ENCODE measurements at places on chromosomes 2 and 18.

- no peak for DNase-seq
Measured at GRCh38 chr2:13818002-13818401, 814.5 kb upstream of the LRATD1 start.

DNA sequence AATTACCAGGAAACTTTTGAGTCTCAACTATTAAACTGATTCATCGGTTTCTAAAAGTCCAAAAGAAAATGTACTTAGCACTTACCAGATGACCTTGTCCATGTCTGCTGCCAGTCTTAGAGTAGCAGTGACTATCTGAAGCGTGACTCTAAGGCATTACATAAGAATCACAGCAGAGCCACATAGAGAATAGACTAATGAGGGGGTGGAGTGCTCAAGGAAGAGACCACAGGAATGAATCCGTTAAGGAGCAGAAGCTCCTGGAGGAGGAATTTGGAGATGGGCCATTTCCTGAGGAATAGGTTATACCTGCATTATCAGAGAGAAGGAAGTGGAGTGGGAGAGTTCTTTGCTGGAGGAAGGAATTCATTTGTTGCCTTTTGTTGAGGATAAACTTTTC, 116.0 kb downstream of the MAP3K20 start:
- no peak for DNase-seq

GRCh38 chr2:53460347-53460746, 307.3 kb upstream of the CHAC2 start:
- DNase-seq: no peak

GRCh38 chr2:64957109-64957903, 31.9 kb upstream of the SLC1A4 start:
- no peak for DNase-seq

DNA sequence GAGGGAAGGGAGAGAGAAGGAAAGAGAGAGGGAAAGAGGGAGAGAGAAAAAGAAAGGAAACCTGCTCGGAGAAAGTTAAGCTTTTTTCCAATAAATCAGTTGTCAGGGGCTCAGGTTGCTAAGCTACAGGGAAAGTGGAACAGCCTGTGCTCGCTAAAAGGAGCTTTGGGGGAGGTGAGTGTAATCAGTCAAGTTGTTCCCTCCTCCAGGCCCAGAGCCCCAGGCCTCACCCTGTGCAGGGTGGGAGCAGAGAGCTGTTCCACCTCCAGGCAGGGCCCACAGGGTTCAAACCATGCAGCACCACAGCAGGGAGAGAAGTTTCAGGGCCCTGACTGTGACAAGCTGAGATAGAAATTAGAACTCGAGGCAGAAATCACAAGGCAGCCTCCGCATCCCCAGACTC, 56.4 kb upstream of the PPP1CB start:
- DNase-seq: no peak

- no peak for DNase-seq
Measured at GRCh38 chr2:5520463-5520972, 171.7 kb upstream of the SOX11 start.

DNA sequence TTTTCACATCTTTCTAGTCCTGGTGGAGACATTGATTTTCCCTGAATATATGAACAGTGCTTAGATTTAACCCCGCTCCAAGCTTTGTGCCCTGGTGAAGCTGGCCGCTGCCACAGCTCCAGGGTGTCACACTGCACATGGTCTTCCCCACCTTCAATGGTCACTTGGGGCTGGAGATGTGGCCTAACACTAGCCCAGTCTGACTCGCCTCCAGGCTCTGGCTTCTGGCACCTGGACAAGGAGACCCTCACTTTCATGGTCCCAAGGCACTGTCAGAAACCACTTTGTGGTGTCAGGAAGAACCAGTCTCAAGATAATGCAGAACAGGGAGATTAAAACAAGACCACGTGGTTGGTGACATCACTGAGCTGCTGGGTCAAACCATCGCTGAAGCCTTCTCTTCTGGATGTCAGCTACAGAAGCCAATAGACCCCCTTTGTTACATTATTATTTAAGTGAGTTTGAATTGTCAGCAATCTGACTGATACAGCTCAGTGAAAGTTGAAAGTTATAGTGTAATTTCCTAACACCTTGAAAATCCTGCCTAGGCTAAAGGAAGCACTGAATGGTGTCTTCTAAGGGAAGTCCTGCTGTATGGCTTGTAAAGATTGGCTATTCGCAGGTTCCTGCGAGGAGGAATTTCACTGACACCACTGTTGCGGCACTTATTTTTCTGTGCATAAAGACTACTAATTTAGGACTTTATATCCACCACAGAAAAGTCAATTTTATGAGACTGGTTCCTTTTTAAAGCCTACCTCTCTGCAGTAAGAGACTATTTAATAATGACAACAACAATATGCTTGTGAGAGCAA, 55.0 kb upstream of the CTDP1 start:
- DNase-seq: no peak

DNA sequence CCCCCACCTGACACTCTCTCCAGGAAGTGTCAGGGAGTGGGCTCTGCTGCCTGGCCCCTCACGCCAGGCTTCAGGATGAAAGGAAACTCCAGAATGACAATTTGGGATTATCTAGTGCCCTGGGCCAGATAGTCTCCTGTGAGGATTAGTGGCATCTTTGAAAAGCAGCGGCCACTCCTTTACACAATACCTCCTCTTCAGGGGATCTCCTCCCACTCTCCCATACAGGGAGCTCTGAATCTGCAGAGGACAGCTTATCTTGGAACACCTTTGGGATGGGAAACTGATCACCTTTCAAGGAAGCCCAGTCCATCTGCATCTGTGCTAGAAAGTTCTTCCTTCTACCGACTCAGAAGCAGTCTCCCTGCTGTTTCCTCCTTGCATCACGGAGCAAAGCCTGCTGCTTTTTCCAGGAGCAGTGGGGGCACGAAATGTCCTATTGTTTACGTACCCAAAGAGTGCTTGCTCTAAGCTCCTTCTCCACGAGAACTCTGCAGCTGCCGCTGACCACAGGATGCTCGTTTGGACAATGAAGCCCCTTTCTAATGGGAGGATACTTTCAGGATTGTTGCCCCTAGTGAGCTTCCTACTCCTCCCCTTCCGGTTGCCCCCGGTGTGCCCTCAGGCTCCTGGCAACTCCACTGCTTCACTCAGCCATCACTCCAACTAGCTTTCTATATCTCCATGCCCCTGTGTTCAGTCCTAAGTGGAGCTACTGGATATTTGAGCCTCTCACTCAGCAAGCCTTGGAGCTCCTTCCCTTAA, 31.5 kb downstream of the SIX3 start:
- DNase-seq: no peak

DNA sequence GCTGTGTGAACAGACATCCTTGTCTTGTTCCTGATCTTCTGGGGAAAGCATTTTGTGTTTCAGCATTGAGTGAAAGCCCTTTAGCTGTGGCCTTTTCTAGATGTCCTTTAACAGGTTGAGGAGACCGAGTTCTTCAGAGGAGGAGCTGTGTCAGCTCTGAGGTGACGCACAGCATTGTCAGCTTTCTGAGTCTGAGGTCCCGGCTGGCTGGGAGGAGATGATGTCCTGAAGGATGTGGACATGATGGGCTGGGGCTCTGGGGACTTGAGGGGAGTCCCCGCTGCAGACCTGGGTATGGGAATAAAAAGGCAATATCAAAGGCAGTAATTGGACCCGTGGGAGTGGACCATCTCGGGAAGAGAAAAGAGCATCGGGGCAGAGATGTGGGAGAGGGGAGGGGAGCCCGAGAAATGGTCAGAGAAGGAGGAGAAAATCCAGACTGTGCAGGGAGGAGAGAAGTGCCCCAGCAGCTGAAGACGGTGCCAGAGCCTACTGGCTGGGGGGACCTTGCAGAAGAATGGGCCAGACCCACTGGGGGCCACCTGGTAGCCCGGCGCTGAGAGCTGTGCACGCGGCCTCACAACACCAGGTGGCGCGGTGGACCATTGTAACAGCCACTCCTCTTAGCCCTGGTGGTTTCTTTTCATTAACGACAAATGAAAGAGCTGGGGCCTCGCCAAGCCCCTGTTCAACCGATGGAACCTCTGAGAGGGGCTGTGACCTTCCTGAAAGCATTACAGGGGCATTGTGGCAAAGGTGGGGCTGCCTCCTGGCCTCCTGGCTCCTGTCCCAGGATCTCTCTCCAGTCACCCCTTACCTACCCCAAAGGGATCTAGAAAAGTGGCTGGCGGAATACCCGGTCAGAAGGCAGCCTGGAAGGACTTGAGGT, 61.6 kb downstream of the ST3GAL5 start:
- no peak for DNase-seq

GRCh38 chr2:172552547-172553291, 3.2 kb upstream of the PDK1 start:
- DNase-seq: peak; percentile 30

- no peak for DNase-seq
Measured at GRCh38 chr2:37711308-37711731, 39.9 kb upstream of the CDC42EP3 start.

DNA sequence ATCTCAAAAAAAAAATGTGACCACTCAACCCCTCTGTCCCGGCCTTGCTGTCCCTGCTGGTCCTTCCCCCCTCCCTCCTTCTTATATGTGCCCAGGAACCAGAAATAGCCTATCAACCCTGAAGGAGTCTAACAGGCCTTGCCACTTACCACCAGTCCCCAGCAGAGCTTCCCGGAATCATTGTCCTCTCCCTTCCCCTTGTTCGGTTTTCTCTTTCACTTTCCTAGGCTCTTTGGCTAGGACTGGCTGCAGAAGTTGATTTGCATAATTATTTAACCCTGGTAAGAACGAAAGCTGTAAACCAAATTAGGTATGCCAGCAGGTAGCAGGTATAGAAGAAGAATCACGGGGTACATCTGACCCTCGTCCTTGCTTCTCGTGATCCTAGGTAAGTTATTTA, 72.6 kb upstream of the ZNF532 start:
- no peak for DNase-seq

- peak; percentile 89 for DNase-seq
Measured at GRCh38 chr2:9380702-9381628, 42.4 kb downstream of the ITGB1BP1 start.

- no peak for DNase-seq
Measured at GRCh38 chr2:20164061-20164733, 60.7 kb downstream of the SDC1 start.

Measured in AG09319 (cell line).